ENCODE measurements at places on chromosomes 2 and 18. TPM values are rescaled to one million over a fixed set of nuclear protein-coding genes. Genes with fewer than 3 reads are reported as not detected.

DNA sequence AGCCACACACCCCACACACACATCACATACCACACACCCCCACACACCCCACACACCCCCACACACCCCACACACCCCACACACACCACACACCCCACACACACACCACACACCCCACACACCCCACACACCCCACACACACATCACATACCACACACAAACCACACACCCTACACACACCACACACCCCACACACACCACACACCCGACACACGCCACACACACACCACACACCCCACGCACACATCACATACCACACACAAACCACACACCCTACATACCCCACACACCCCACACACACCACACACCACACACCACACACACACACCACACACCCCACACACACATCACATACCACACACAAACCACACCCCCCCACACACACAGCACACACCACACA is 22.4 kb downstream of the TWIST2 start:
- peaks cover 28% of the 10 kb centered on the region for H3K4me1 ChIP-seq
- no peak overlapping the region for H3K27ac ChIP-seq
- DNase-seq: no peak
- no peak overlapping the region for H3K4me3 ChIP-seq
- no peaks in the 10 kb centered on the region for H3K27me3 ChIP-seq

DNA sequence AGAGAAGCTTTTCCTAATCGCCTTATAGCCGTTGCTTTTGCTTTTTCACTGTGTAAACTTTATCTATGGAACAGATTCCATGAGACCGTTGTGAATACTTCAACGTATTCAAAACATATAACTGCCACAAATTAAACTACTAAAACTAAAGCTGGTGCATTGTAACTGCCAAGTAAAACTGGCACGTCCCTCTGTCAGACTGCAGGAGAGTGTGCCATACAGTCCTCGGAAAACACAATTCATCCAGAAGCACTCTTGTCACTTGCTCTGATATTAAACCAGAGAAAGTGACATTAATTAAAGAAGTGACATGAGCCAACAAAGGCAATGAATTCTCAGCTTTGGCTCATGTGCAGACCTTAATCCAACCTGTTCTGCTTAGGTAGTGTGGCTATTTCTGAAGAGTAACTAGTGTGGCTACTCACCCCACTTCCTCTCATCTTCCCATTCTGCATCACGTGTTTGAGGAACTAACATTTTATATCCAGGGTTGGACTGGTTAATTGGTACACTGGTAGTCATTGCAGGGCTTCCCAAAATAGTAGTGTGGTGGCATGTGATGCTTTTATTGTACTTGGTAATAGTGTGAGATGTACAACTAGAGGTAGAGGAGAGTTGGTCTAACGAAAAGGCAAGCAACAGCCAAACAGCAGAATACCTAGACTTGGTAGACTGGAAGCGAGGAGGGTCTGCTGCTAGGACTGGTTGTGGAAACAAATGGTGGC is 9.7 kb downstream of the VRK2 start:
- H3K36me3 ChIP-seq: peaks cover 19% of the 10 kb centered on the region
- H3K4me3 ChIP-seq: no peak overlapping the region
- H3K27me3 ChIP-seq: no peaks in the 10 kb centered on the region
- H3K27ac ChIP-seq: no peak overlapping the region
- H3K4me1 ChIP-seq: no peaks in the 10 kb centered on the region
- no peak for DNase-seq

DNA sequence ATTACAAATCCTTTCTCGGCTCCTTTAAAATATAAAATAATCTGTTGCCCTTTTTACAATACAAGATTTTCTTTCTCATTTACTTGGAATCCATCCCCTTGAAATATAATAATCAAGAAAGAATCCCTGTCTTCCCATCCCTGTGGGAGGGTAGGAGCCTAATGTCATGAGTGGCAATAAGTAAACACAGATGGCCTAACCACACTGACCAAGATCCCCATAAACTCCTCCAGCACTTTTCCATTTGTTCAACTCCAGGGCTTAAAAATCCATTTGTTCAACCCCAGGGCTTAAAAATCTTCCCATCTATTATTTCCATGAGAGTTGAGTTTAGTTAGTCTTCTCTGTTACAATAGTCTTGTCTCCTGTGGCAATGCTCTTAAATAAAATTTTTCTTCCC is 297.6 kb downstream of the CDH7 start:
- no peaks in the 10 kb centered on the region for H3K36me3 ChIP-seq
- no peaks in the 10 kb centered on the region for H3K27me3 ChIP-seq
- H3K4me3 ChIP-seq: no peak overlapping the region
- DNase-seq: no peak
- H3K4me1 ChIP-seq: no peaks in the 10 kb centered on the region

GRCh38 chr2:174074831-174075230 is 109.7 kb upstream of the SP3 start:
- no peak for DNase-seq
- no peaks in the 10 kb centered on the region for H3K36me3 ChIP-seq
- no peak overlapping the region for H3K4me3 ChIP-seq

- no peaks in the 10 kb centered on the region for H3K27me3 ChIP-seq
- H3K36me3 ChIP-seq: peaks cover 5% of the 10 kb centered on the region
- no peak overlapping the region for H3K27ac ChIP-seq
- no peaks in the 10 kb centered on the region for H3K4me1 ChIP-seq
- DNase-seq: no peak
These were observed 162.2 kb downstream of the PRPF40A start for GRCh38 chr2:152555048-152555447.

DNA sequence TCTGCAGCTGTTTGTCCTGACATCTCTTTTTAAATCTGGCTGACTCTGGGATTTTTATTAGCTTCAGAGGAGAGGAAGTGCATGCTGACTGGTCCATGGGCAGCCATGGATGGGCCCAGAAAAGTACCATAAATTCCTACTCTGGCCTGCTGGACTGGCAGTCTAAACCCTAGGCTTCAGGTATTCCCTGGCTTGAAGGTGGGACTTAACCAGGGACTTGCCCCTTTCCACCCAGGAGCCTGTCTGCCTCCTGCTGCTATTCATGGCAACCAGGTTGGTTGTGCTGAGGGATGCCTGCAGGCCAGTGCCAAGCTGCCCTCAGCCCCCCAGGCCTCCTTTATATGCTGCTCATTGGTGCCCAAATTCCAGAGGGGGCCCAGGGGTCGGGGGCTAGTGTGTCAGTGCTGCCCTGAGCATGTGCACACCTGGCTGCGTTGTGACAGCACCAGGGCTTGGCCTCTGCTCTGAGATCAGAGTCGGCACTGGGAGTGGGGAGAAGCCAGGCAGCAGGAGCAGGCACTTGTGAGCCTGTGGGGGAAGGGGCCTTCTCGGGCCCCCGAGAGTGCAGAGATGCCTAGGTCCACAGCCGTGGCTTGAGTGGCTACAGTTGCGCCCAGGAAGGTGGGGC is 195.7 kb upstream of the TFPI start:
- H3K36me3 ChIP-seq: no peaks in the 10 kb centered on the region
- H3K4me1 ChIP-seq: no peaks in the 10 kb centered on the region
- no peak for DNase-seq
- no peak overlapping the region for H3K4me3 ChIP-seq
- H3K27ac ChIP-seq: no peak overlapping the region

DNA sequence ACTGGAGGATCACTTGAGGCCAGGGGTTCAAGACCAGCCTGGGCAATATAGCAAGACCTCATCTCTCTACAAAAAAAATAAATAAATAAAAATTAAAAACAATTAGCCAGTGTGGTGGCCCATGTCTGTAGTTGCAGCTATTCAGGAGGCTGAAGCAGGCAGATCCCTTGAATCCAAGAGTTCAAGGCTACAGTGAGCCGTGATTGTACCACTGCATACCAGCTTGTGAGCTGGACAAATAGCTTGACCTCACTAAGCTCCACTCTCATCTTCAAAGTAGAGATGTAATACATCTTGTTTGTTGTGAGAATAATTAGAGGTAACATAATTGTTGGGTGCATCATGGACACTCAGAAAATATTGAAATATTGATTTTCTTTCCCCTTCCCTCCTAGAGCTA is 31.1 kb upstream of the MAPRE2 start:
- no peaks in the 10 kb centered on the region for H3K4me1 ChIP-seq
- no peak for DNase-seq
- H3K36me3 ChIP-seq: no peaks in the 10 kb centered on the region
- no peak overlapping the region for H3K4me3 ChIP-seq
- no peak overlapping the region for H3K27ac ChIP-seq

GRCh38 chr2:61707984-61708852 is 145.6 kb downstream of the FAM161A start:
- H3K4me1 ChIP-seq: no peaks in the 10 kb centered on the region
- H3K36me3 ChIP-seq: no peaks in the 10 kb centered on the region
- H3K4me3 ChIP-seq: no peak overlapping the region
- no peak for DNase-seq
- no peaks in the 10 kb centered on the region for H3K27me3 ChIP-seq
- H3K27ac ChIP-seq: no peak overlapping the region

- no peak for DNase-seq
- H3K27me3 ChIP-seq: no peaks in the 10 kb centered on the region
- H3K4me3 ChIP-seq: no peak overlapping the region
- no peak overlapping the region for H3K27ac ChIP-seq
- no peaks in the 10 kb centered on the region for H3K4me1 ChIP-seq
- no peaks in the 10 kb centered on the region for H3K36me3 ChIP-seq
These were observed 235.6 kb upstream of the ZNF521 start for GRCh38 chr18:25587545-25587944.

- H3K27me3 ChIP-seq: no peaks in the 10 kb centered on the region
- DNase-seq: no peak
- no peak overlapping the region for H3K4me3 ChIP-seq
- no peaks in the 10 kb centered on the region for H3K4me1 ChIP-seq
- H3K36me3 ChIP-seq: no peaks in the 10 kb centered on the region
- no peak overlapping the region for H3K27ac ChIP-seq
These were observed 670.0 kb upstream of the CDH2 start for GRCh38 chr18:28846958-28847357.

DNA sequence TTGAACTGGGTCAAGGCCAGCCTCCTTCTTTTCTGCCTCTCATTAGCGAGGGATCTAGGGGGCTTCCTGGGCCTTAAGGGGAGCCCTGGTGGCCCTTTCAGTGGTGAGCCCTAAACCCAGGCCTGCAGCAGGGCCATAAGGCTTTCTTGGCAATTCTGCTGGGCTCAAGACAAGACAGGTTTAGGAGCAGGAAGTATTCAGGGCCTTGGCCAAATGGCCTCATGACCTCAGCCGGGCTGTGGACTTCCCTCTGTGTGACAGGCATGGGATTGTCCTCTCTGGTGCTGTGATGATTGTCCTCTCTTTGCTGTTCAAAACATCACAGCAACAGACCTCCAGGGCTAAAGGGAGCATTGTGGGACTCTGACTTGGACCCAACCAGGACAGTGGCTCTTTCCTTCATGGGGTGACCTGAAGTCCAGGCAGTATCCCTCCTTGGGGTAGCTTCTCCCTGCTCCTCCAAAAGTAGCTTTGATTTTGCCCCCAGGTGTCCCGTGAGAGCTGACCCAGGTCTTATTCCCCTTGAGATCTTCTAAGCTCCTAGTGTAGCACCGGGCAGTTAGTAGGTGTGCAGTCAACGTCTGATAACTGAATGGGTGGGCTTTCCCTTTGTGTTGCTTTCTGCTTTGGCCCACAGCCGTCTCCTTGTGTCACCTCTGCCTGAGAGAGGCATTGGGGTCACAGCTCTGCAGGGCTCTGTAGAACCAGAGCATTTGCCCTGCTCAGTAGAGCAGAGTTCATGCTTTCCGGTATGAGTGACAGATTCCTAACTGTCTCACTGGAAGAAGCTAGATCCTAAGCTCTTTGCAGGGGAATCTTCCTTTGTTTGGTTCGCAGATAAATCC is 14.7 kb downstream of the FOSL2 start:
- peak; percentile 23 for DNase-seq
- H3K4me3 ChIP-seq: no peak overlapping the region
- H3K36me3 ChIP-seq: peaks cover 98% of the 10 kb centered on the region
- peaks cover 66% of the 10 kb centered on the region for H3K4me1 ChIP-seq

DNA sequence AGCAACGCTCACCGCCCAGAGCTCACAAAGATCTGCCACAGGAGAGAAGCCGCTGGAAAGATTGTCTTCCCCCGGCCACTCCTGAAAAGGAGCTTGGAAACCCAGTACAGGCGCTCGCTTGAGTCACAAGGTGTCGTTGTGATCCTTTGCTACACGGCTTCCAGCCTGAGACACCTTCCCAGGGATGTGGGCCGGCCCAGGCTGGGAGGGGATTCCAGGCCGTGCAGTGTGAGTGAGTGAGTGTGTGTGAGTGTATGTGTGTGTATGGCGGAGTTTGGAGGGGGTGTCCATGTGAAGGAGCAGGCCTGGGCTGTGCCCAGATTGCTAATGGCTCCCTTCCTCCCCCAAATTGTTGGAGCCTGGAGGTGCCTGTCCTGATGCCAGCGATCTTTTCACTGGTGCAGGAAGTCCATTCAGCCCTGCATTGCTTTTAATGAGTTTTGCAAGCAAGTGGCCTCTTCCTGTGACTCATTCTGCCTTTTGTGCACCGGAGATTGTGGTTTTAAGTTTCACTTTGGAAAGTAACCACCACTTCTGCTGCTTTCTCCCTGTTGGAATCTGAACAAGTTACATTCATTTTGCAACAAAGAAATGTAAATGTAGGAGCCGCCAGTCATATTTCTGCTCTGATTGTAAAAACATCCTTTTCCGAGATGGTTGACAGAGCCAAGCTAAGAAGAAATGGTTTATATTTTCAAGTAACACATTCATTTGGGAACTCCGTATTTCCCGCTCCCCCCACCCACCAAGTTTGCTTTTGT is 83.7 kb downstream of the LPIN1 start:
- H3K27ac ChIP-seq: peak overlapping the region; percentile 81
- peak; percentile 82 for DNase-seq
- H3K36me3 ChIP-seq: peaks cover 17% of the 10 kb centered on the region
- peak overlapping the region; percentile 30 for H3K4me3 ChIP-seq
- no peaks in the 10 kb centered on the region for H3K27me3 ChIP-seq

- H3K4me3 ChIP-seq: no peak overlapping the region
- H3K27me3 ChIP-seq: no peaks in the 10 kb centered on the region
- H3K4me1 ChIP-seq: no peaks in the 10 kb centered on the region
- no peaks in the 10 kb centered on the region for H3K36me3 ChIP-seq
These were observed 55.0 kb downstream of the CHST9 start for GRCh38 chr18:27130065-27130630.

DNA sequence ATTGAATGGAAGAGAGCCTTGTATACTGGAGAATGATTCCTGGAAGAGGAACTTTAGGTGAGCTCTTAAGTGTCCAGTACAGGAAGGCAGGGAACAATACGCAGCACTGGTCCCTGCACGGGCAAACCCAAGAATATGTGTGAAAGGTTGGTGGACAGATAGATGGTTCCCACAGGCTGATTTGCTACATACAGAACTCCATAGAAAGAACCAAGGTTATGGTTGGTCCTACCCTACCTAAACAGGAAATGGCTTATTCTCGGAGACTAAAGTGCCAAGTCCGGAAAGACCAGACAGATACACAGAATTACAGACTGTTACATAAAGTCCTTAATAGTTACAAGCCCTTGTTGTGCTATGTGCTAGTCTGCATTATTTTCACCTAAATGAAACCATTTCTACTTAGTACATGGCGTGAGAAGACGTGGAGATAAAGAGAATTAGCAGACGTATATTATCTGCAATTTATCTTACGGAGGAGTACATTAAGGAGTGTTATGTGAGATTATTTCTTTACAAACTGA is 1.2 kb downstream of the REV1 start:
- H3K4me3 ChIP-seq: peak overlapping the region; percentile 96
- DNase-seq: no peak
- peak overlapping the region; percentile 79 for H3K27ac ChIP-seq
- no peaks in the 10 kb centered on the region for H3K27me3 ChIP-seq

FBXO15 gene
- total RNA-seq: 0.81 TPM

CCDC142 gene
- 16.1 TPM for total RNA-seq

SESTD1 gene
- total RNA-seq: 107 TPM

KRTCAP3 gene
- 22.5 TPM for total RNA-seq

CHRND gene
- total RNA-seq: not detected

ITGB6 gene
- 109 TPM for total RNA-seq

ALPP gene
- 9.5 TPM for total RNA-seq

UGT1A4 gene
- not detected for total RNA-seq
